T-helper 1 cell (primary cell): ENCODE measurements at places on chromosomes 4 and X.

DNA sequence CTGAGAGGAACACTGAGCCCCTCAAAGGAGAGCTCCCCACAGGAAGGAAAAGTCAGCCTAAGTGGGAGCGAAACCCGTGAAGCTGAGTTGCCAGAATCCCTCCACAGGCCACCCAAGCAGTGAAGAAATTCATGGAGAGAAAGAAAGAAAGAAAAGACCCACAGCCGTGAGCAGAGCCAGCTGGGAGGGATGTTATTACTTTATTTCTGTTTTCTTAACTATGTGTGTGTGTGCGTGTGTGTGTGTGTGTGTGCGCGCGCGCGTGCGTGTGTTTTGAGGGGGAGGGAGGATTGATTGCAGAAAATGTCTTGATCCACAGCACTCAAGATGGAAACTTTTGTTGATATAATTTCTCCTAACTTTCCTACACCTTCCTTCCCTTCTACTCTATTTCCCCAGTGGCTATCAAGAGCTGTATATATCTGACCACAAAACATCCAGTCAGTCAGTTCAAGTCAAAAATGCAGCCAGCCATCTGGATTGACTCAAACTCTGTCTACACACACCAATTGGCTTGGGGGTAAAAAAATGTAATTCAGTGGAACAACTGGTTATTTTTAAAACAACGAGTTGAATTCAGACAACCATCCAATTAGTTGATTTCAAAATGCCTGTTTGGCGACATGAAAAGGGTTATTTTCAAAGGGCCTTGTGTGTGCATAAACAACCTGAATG lies 13.8 kb upstream of the GPC3 start:
- no peak for DNase-seq

DNA sequence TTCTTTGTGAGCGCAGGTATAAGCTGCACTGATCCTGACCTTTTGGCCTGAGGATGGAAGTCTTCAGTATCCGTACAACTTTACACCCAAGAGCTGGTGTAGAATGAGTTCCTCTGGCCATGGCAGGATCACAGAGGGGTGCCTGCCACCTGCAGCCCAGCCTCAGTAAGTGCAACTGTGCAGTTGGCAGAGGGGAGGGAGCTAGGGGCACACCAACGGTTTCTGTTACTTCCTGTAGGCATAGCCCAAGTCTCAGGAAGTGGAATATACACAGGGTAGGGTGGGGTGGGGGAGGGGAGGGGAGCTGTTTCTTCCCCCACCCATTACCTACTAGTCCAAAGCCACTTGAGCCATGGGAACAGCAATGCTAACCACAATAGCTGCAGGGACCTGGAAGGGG lies 85.4 kb upstream of the GBA3 start:
- peak; percentile 68 for DNase-seq

DNA sequence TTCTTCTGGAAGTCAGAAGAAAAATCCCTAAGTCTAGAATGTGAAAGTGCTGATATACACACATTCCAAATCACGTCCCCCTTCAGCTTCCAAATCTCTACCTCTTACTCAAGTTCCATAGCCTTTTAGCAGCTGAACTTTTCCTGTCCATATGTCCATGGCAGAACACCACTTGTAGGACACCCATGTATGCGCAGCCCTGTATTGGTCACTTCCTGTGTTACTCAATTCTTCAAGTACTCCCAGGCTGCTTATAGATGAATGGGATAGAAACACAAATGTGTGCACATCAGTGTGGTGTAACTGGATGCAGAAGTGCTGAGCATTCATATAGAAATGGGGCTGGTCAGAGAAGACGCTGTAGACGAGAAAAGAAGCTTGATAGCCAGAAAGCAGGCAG lies 18.8 kb downstream of the SRPX2 start:
- no peak for DNase-seq

- no peak for DNase-seq
Measured at GRCh38 chrX:17021851-17022604, 75.6 kb downstream of the REPS2 start.

GRCh38 chrX:153642051-153642654 lies 4.8 kb upstream of the DUSP9 start:
- DNase-seq = no peak

DNA sequence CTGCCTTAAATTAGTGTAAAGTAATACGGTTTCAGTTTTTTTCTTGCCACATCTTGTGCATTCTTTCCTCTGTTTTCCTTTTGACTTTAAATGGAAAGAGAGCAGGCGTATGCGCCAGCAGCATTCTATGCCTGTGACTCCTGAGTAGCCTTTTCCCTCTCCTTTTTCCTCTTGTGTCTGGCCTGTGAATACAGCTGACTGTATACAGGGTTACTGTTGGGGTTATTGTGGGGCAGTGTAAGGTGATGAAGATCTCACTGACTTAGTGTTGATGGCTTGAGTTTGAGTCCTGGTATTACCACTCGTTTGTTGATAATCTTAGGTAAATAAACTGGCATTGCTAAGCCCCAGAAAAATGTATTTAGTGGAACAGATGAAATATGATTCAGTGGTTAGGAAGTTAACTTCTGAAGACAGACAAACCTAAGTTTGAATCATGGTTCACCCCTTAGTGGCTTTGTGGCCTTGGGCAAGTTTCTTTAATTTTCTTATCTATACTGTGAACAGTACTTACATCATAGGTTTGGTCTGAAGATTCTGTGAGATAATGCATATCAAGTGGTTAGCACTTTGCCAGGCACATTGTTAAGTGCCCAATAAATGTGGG lies 105.1 kb downstream of the FNIP2 start:
- no peak for DNase-seq

DNA sequence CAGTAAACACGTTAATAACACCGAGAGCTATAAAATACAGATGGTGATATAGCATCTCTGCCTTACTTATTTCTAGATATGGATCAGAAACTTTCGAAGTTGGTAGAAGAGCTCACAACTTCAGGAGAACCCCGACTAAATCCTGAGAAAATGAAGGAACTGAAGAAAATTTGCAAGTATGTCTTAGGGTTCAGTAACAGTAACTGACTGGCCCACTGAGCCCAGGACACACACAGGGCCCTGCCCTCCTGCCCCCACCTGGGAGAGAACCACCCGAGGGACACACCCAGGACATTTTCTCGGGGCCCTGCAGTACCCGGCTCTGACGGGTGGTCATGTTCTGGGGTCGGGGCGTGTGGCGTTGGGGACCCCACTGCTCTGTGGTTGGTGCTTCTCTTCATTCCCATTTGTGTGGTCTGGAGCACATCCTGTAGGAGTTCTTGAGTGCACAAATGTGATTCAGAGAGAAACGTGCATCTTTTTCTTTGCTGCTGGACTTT lies 1.1 kb downstream of the UVSSA start:
- DNase-seq = no peak

DNA sequence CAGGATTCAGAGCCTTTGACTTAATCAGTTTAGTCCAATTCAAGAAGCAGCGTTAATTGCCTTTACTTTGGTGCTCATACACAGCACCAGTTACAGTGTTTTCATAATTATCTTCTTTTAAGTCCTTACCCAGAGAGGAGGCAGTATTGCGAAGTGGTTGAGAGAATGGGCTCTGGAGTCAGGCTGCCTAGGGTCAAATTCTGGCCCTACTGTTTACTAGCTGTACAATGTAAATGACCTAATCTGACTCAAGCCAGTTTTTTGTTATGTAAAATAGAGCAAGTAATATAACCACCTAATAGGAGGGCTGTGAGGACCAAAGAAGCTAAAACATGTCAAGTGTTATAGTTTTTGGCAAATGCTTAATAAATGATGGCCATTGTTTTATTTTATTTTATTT lies 27.6 kb downstream of the WDR44 start:
- no peak for DNase-seq

- no peak for DNase-seq
Measured at GRCh38 chr4:5474756-5475155, 233.6 kb downstream of the EVC2 start.

DNA sequence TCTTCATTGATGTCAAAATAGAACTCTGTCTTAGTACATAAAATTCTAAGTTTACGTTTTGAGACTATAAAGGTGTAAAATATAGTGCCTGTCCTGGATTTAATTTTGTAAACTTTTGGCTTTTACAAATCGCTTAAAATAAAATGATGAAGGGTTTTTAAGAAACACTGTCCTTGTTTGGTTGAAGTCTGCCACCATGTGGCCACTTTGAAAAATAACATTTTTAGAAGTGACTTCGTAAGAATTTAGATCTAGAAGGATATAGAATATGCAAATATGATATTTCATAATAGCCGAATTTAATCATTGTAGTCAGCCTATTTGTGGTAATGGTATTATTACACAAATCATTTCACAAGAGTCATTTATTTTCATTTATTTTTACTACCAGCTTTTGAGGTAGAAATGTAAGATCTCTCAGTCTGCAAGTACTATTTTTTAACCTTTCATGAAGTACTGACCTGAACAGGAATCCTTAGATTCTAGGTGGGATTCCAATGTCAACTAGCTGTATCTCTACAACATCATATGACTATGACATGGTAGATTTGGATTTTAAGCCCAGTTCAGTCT lies 31.0 kb upstream of the FAT4 start:
- DNase-seq = no peak
